Ovary (tissue), 10 donors: ENCODE measurements at places on chromosomes 2 and 18. TPM values are rescaled to one million over a fixed set of nuclear protein-coding genes. Genes with fewer than 3 reads are reported as not detected.

UGT1A8 gene
- polyA plus RNA-seq: not detected

MARCHF4 gene
- polyA plus RNA-seq: 0.01 TPM

VWA3B gene
- polyA plus RNA-seq: 0.82 TPM

SERPINB11 gene
- polyA plus RNA-seq: not detected

SERPINB10 gene
- not detected for polyA plus RNA-seq

ORC4 gene
- 14.9 TPM for polyA plus RNA-seq

INO80B gene
- polyA plus RNA-seq: 48.6 TPM

SETBP1 gene
- 12.9 TPM for polyA plus RNA-seq

PIEZO2 gene
- 7.8 TPM for polyA plus RNA-seq

TUBB8B gene
- 0.25 TPM for polyA plus RNA-seq

SLC19A3 gene
- polyA plus RNA-seq: 2.9 TPM

NAT8 gene
- 0.64 TPM for polyA plus RNA-seq

OSGEPL1 gene
- 9.7 TPM for polyA plus RNA-seq

UNC80 gene
- polyA plus RNA-seq: 0.45 TPM

CYP26B1 gene
- polyA plus RNA-seq: 4.5 TPM

ANO7 gene
- 2.0 TPM for polyA plus RNA-seq

RGPD4 gene
- not detected for polyA plus RNA-seq

GRHL1 gene
- 0.32 TPM for polyA plus RNA-seq

CLHC1 gene
- polyA plus RNA-seq: 7.8 TPM

KCNF1 gene
- polyA plus RNA-seq: 0.13 TPM

RAX gene
- polyA plus RNA-seq: not detected

AGFG1 gene
- 49.7 TPM for polyA plus RNA-seq

RFTN2 gene
- polyA plus RNA-seq: 8.1 TPM

NCK2 gene
- 38.7 TPM for polyA plus RNA-seq

GATA6 gene
- 54.0 TPM for polyA plus RNA-seq

UPP2 gene
- not detected for polyA plus RNA-seq

TGFA gene
- 1.4 TPM for polyA plus RNA-seq

AGPS gene
- polyA plus RNA-seq: 5.4 TPM

POTEE gene
- 0.01 TPM for polyA plus RNA-seq

SIGLEC15 gene
- not detected for polyA plus RNA-seq

SLC30A3 gene
- 0.27 TPM for polyA plus RNA-seq

KIF1A gene
- polyA plus RNA-seq: 0.93 TPM

MSTN gene
- polyA plus RNA-seq: 0.16 TPM

SERPINB5 gene
- 0.02 TPM for polyA plus RNA-seq

NOL4 gene
- polyA plus RNA-seq: not detected

TMEM247 gene
- polyA plus RNA-seq: not detected

TMEM182 gene
- polyA plus RNA-seq: 4.0 TPM

CREG2 gene
- 0.05 TPM for polyA plus RNA-seq

ZNF396 gene
- polyA plus RNA-seq: 0.84 TPM

REG3G gene
- 0.08 TPM for polyA plus RNA-seq

FEV gene
- polyA plus RNA-seq: not detected

GTF2A1L gene
- not detected for polyA plus RNA-seq

ATP6V1B1 gene
- polyA plus RNA-seq: 0.62 TPM

SAG gene
- polyA plus RNA-seq: not detected
